ENCODE measurements at places on chromosomes 2 and 18.
A peak's percentile ranks its signal among the peaks of the same experiment; 100 is the strongest.

DNA sequence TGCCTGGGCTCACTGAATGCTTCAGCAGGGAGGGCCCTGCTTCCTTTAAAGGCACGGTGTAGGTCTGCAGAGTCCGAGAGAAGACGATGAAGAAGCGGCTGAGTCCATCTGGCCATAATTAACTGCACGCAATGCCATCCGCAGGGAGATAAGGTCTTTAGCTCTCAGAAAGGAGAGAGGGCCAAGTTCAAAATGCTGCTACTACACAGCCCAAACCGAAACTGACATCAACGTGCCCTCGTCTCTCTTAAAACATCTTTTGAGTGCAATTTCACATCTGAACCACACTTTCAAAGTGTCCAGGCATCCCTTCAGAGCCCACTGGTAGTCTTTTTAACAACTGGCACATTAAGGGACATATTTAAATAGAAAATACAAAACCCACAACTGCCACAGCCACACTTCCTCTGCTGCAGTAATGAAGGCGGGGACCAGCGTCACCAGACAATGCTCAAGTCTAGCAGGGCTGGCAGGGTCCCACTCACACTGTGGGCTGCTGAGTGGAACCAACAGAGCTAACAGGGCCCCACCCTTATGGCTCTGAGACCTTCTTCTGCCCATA, 35.8 kb downstream of the ST3GAL5 start:
- DNase-seq = peak; percentile 39

- DNase-seq = no peak
These were observed 89.6 kb downstream of the NBEAL1 start for GRCh38 chr2:203104273-203104672.

GRCh38 chr2:148616662-148617061, 27.9 kb upstream of the EPC2 start:
- DNase-seq = no peak

- no peak for DNase-seq
These were observed 6.5 kb upstream of the KCNG2 start for GRCh38 chr18:79790996-79791972.
